Activated CD8-positive, alpha-beta memory T cell treated with anti-CD3 and anti-CD28 coated beads, Interleukin-2, amount 10 ng/mL, durations not matched to agents 7 days and 5 days (primary cell): ENCODE measurements at places on chromosomes 7 and 10.
A peak's percentile ranks its signal among the peaks of the same experiment; 100 is the strongest.

DNA sequence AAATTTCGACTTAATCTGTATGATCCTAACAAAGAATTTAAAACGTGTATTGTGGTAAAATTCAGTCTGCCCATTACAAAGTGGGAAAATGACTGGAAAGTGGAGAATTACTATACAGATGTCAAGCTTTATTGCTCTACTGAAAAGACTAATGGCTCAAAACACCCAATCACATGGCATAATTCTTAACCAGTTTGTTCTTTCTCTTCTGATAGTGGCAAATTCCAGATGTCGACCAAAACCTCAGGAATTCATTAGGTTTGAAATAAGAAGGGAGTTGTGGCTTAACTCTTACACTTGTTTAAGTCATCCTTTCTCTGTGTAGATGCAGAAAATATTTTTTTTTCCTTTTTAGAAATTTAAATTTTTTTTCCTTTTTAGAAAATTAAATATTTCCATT is 1254.9 kb upstream of the LRRN3 start:
- no peak for DNase-seq

- DNase-seq: no peak
These were observed 134.6 kb downstream of the ZNF438 start for GRCh38 chr10:30897048-30897447.

DNA sequence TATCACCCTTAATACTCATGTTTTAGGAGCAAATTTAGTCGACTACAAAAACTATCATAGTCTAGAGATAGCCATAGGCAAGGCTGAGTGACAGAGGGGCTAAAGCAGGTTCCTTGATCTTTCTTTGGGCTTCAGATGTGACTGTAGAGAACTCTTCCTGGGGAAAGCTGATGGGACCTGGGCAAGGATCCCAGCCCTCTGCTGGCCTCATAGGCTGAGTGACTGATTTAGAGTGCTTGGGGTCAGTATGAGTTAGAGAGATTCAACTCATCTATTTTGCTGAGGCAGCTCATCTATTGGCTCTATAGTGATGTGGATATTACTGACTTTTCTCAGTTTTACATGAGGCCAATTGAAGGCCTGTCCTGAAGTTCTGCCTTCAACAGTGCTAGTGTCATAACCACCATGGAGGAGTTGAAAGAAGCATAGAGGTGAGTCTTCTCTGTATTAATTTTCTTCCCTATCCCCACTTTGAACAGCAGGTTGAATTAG is 81.6 kb downstream of the SAMD9 start:
- no peak for DNase-seq

- DNase-seq: no peak
These were observed 6.7 kb downstream of the CHST3 start for GRCh38 chr10:71970869-71971268.

DNA sequence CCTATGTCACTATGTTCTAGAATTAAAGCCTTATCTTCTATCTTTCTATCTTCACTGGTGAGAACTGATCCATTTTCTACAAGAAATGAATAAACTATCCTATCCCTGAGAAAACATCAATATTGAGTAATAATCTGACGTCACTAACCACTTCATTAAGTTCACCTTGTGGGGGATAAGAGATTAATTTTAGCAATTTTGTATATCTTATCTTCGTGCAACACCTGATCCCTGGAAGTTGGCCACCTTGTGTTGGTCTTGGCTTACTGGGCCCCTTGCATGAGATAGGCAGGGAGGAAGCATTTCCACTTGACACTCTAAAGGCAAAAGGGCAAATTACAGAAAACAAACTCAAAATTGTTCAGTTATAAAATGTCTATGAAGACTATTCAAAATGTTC is 20.1 kb upstream of the OR6B1 start:
- DNase-seq: no peak

DNA sequence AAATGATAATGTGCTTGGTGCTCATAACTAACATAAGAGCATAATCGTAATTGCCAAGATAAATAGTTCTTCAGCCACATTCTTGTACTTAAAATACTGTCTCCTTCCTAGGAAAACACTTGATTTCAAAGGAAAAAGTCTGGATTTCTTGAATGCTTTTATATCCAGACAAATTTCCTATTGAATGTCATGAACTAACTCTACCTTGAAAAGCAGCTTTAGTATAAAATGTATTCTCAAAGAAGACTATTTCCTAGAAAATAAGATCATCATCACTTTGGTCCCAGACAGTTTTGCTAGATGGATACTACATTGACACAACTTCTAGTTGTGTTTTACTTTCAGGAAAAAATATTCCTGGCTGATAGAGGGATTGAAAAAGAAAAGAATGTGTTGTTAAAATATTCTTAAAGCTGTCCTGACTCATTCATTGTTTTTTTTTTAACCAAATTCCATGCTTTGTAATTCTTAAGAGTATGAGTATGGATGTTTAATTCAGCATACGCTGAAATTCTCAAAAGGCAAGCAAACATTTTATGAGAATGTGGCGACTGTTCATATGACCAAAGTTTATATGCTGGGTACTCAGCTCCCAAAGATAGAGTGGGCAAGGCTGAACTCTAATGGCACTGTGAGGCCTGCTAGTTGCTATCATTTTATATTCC is 106.1 kb downstream of the PPP1R3A start:
- no peak for DNase-seq

DNA sequence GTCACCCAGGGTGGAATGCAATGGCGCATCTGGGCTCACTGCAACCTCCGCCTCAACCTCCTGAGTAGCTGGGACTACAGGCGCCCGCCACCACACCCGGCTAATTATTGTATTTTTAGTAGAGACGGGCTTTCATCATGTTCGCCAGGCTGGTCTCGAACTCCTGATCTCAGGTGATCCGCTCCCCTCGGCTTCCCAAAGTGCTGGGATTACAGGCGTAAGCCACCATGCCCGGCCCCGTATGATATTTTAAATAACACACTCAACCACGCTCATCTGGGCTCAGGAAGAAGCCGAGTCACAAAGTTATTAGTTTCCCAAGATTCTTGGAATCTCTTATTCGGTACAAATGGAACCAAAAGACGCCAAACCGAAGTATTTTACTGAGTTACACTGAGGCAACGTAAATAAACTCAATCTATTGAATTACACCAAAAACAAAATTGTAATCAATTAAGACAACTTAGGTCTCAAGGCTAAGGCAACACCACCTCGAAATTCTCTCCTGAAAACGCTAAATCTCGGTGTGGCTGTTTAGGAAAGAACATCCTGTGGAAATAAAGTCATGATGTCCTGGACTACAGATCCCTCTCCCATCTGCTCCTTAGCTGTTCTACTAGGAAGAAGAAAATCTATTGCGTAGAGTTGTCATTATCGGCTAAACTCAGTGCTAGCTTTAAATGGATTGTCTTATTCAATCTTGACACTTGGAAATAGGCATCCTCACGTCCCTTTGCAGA is 910 bp downstream of the ARHGAP19 start:
- DNase-seq: no peak

DNA sequence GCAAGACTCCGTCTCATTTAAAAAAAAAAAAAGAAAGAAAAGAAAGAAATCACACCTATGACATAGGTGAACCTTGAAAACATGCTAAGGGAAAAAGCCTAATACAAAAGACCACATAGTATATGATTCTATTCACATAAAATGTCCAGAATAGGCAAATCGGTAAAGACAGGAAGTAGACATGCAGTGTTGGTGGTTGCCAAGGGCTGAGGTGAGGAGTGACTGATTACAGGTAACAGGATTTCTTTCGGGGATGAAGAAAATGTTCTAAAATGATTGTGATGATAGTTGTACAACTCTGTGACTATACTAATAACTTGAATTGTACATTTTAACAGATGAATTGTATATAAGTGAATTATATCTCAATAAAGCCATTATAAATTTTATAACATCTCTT is 3.3 kb downstream of the XPNPEP1 start:
- peak; percentile 69 for DNase-seq

- DNase-seq: no peak
These were observed 60.3 kb upstream of the NFKB2 start for GRCh38 chr10:102335184-102335583.

DNA sequence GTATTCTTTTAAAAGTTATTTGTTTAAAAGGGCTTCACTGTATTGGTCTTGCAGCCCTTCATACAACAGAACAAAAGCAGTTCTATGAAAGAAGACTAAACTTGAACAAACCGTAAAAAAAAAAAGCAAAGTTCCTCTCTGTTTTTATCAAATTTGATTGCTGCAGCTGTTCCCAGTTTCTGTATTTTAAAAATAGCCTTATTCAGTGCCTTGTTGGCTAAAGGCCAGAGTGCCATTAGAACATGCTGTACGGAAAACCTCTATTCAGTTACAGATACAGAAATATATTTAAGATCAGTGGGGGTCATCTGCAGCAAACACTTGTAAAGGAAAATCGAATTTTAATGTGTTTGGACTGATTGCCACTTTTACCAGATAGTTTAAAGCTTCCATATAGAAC is 207.8 kb upstream of the ETV1 start:
- no peak for DNase-seq

DNA sequence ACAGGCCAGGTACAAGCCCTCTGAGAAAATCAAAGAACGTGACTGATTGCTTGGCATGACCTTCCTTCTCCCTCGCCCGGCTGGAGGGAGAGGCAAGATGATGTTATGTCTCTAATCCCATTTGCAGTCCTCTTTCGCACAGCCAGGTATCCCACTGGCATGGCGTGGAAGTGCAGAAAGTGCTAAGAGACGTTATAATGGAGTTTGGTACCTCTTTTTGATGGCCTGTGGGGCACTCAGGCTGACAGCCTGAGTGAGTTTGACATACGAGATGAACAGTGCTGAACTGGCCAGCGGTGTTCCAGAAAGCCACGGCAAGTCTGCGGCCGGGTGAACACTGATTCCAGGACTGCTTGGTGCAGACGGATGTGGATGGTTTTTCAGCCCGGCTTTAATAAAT is 241.6 kb downstream of the RAB11FIP2 start:
- no peak for DNase-seq

DNA sequence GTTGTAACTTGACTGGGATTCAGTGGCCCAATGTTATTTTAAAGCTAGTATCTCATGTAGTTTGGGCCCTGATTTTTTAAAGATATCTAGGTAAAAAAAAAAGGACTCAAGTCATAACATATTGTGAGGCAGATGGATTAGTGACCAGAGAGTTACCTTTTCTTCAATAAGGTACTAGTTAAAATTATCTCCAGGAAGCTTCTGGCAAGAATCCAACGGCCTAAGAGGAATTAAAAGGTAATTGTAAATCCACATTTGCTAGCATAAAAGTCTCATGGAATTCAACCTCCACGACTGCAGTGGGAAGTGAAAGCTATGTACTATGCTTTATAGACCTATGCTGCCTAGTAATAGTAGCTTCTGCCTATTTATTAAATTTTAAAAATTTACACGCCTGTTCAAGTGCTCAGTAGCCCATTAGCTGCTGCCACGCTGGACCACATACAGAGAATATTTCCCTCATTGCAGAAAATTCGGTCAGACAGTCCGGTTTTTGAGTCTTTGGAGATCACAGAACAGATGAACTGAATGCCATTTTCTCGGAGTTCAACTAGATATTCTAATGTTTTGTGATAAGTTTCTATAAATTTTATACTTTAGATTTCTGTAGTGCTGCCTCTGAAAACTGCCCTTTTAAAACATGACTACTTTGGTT is 118.4 kb downstream of the NSUN6 start:
- DNase-seq: no peak

- DNase-seq: no peak
These were observed 25.3 kb upstream of the DDC start for GRCh38 chr7:50590535-50590934.

DNA sequence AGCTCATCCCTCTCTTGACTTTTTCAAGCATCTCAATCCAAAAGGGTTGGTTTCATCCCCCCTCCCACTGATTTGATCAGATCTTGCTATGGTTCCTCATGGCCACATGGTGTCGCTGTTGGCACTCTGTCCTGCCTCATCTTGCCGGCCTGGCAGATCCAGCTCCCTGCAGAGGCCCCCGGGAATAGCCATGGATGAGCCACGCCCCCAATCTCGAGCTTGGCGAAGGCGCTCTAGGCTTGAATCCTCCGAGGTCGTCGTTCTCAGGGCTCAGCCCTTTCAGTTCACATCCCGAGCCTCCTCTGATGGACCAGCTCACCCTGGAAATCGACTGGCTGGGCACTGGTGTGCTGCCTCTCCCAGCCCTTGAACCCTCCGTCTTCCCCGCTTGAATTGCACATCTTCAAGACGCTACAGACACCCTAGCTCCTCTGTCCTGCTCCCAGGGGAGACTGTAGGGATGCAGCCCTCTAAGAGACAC is 628.7 kb downstream of the TYW1 start:
- DNase-seq: peak; percentile 42

DNA sequence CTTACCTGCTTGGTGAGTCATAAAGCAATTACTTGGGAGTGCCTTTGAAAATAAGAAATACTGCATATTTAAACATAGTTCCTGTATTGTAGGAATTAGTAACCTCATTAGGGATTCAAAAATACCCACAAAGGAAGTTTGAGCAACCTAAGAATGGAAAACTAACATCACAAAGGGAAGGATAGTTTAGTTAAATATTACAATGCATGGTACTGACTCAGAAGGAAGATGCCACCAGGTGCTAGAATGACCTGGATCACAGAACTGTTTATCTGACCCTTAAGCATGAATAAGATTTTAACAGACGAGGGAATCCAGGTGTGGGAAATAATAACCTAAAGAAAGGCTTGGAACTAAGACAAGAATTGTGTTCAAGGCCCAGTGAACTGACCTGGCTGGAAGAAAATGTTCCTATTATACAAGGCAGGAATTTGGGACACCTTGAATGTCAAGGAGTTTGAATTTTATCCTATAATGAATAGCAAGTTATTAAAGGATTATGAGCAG is 106.4 kb downstream of the GSAP start:
- no peak for DNase-seq

GRCh38 chr7:45711161-45711490 is 137.0 kb downstream of the ADCY1 start:
- no peak for DNase-seq

- no peak for DNase-seq
These were observed 79.5 kb downstream of the PAX2 start for GRCh38 chr10:100824886-100825285.

DNA sequence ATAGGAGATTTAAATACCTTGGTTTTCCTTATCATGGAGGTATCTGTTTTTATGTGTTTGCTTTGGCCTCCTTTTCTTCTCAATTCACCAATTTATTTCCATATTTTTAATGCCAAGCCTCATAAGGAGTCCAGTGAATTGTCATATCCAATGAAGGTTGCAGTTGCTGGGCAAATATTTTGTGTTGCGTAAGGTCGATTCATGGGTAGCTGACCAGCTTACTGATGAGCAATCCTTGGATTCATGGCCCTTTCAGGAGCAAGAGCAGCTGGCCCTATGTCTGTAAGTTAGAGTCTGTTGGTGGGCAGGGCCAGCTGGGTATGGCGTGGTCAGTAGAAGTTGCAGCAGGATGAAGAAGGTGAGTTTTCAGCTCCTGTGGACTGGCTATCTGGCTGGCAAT is 182.9 kb downstream of the PFKFB3 start:
- no peak for DNase-seq

- no peak for DNase-seq
These were observed 55.5 kb downstream of the DLD start for GRCh38 chr7:107946451-107946850.

DNA sequence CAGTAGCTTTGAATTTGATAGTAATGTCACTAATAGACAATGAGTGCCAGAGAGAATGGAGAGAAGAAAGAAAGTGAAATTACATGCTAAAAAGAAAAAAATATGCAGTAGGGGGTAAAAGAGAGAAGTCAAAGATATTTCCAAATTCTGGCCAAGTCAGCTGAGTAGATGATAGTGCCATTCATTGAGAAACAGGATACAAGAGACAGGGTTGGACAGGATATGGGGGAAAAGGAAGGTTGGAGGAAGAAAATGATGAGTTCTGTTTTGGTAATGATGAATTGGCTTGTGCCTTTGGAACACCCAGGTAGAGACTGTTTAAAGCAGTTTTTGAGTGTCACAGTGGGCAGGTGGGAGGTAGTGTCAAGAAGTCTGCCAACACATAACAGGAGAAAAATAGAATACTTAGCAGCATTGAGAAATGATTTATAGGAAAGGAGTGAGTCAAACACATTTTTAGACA is 78.3 kb downstream of the LRRC17 start:
- no peak for DNase-seq
